ENCODE measurements at places on chromosomes 7 and 10.

- no peak for DNase-seq
These were observed 1009.7 kb upstream of the CELF2 start for GRCh38 chr10:10007957-10008356.

DNA sequence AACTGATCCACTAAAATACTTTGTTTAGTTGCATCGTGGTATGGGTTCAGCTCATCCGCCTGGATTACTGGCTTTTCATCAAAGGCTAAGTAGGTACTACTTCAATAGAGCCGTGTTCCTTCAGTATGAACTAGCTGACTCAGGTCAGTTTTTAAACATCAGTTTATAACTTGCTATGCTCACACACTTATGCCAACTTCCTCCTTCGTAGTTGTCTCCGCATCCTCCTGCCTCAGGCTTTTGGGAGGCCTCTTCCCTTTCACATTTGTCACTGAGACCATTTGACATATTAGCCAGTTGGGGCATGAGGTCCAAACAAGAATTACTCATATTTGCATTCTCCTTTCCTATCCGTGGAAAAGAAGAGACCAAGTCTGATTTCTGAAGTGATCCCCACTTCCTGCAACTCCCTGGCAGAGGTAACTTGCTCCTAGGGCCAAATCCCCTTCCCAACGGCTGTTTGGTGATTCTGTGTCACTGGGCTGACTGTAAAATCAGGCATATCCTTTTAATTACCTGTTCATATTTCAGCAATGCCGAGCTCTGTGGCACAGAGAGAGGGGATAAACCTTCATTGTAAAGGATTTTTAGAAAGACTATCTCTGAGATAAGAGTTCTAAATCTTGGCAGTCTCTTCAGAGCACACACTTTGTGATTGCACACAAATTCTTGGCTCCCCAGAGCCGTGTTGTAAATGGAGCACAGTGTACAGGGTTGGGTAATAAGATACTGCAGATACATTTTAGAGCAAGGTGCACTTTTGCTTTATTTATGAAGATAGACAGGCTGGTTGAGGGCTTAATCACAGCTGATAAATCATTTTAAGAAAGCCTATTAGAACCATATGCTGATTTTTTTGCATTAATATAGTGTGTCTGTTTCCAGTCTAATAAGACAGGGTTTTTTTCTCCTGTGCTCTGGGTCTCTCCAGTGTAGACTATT, 108.0 kb downstream of the CREB5 start:
- no peak for DNase-seq

DNA sequence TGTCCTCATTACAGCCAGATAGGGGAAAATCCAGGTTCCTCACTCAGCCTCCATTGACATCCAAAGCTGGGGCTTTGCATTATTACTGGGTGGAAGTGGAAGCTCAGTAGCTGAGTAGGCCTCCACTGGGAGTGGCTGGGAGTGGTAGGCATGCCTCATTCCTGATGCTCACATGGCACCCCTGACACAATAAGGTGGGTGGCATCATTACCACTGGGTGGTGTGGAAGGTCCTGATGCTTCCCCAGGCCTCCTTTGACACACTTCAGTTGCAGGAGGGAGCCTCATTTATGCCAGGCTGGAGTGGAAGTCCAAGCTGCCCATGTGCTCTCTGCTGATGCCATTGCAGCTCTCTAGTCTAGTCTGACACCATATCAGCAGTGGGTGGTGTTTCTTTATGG, 48.2 kb upstream of the GPR141 start:
- no peak for DNase-seq

GRCh38 chr10:28592953-28593352, 60.0 kb downstream of the WAC start:
- DNase-seq: no peak

GRCh38 chr10:31619531-31620061, 300.6 kb downstream of the ZEB1 start:
- no peak for DNase-seq

DNA sequence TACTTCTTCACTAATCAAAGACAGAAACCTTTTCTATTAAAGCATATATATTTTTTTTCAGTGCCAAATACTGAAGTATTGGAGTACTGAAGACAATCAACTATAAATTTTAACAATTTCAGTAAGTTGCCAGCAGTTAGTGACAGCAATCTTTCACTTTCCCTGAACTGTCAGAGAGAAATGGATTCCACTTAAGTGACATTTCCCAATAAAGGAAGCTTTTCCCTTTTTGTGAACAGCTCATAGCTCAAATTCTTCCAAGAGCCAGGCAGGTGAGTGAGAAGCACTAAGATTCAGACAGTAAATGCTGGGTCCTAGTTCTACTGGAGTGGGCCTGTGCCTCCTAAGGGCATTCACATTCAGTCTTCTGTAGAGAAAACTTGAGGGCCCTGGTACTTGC, 142.0 kb downstream of the SRPK2 start:
- no peak for DNase-seq

GRCh38 chr7:74180866-74181265, 6.7 kb downstream of the EIF4H start:
- DNase-seq: no peak

GRCh38 chr7:134618756-134619530, 27.7 kb upstream of the BPGM start:
- DNase-seq: no peak

GRCh38 chr10:6737080-6737641, 157.1 kb upstream of the PRKCQ start:
- DNase-seq: peak; percentile 51

- DNase-seq: no peak
These were observed 1.9 kb downstream of the TAS2R40 start for GRCh38 chr7:143223784-143224183.

DNA sequence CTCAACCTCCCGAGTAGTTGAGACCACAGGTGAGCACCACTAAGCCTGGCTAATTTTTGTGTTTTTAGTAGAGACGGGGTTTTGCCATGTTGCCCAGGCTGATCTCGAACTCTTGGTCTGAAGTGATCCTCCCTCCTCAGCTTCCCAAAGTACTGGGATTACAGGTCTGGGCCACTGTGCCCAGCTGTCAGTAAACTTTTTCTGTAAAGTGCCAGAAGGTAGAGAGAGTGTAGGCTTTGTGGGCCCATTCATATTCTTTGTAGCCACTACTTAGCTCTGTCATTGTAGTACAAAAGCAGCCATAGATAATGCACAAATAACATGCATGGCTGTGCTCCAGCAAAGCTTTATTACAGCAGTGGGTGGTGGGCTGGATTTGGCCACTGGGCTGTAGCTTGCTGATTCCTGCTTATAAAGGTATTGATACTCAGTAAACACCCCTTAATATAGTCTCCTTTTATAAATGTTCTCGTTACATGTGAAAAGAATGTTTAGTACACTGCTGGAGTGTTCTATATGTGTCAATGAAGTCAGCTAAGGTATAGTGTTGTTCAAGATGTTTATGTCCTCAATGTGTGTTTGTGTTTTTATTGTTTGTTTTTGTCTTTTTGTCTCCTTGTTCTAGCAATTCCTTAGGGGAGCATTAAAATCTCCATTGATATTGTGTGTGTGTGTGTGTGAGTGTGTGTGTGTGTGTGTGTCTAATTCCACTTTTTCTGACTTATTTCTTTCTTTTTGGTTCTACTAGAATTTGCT, 644.7 kb upstream of the DPP6 start:
- DNase-seq: no peak

DNA sequence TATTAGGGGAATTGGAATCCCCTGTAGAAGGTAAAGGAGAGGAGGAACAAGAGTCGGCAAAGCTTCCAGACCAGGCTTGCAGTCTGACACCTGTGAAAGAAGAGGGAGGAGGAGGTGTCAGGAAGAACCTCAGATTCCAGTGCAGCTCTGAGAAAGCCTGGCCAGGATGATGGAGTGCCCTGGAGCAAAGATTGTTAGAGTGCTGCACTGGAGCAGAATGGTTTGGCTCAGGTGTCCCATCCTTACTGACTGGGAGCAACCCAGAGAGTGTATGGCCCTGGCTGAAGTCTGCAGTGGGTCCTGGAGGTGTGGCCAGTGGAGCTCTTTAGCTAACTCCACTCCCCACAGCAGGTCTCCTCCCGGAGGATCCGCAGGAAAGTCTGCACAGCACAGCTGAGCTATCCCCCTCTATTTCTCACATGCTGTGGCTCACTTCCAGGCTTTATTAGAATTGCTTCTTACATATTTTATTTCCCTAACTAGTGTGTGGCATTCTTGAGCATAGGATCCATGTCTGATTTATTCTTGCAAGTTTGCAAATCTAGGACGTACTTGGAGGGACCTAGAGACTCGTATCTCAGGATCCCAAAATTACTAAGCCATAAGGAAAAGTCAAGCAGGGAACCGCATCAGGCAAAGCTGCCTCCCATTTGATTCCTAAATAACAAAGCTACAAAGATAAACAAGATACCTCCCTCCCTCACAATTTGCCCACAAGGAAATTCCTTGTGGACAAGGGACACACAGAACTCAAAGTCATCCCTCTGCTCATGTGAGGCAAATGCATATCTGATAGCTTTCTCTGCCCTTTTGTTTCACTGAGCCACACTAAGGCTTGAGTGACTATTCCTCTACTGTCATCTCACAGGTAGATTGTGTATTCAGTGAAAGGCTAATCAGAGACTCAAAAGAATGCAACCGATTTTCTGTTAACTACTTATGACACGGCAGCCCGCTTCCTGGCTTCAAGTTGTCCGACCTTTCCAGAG, 58.8 kb downstream of the VIM start:
- no peak for DNase-seq

DNA sequence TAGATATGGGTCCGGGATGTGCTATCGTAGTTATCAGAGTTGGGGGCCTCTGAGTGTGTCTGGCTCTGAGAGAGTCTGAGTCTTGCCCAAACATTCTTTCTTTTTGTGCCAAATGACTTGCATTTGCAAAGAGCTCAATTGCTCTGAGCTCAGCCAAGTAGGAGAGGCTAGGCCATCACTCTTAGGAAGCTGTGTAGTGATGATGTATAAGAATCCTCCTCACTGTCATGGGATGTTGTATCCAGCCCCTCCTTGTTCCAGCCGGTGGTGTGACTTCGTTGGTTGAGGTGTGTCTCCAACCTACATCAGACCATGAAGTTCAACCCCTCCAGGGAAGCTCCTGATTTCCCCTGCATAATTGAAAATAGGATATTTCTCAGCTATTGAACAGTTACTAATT, 97.5 kb upstream of the NPS start:
- DNase-seq: no peak

GRCh38 chr10:75304313-75304712, 68.6 kb upstream of the COMTD1 start:
- no peak for DNase-seq

DNA sequence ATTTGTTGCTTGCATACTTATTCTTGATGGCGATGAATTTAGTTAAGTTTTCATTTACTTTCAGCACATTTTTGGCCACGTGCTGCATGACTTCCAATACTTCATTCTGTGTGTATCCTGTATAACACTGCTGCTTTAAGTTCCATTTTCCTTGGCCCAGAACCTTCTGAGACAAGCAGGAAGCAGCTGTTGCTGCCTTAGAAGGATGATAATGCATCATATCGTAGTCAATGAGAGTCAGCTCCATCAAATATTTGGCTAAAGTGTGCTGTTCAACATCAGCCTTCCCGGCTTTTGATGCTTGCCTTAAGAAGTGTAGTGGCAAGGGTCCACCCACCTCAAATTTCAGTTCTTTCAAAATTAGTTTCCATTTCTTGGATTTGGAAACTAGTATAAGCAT, 59.2 kb upstream of the GLCCI1 start:
- no peak for DNase-seq

GRCh38 chr10:71729161-71729636, 9.6 kb upstream of the C10orf105 start:
- DNase-seq: no peak

- DNase-seq: no peak
These were observed 411.7 kb upstream of the MKI67 start for GRCh38 chr10:128537834-128538330.

DNA sequence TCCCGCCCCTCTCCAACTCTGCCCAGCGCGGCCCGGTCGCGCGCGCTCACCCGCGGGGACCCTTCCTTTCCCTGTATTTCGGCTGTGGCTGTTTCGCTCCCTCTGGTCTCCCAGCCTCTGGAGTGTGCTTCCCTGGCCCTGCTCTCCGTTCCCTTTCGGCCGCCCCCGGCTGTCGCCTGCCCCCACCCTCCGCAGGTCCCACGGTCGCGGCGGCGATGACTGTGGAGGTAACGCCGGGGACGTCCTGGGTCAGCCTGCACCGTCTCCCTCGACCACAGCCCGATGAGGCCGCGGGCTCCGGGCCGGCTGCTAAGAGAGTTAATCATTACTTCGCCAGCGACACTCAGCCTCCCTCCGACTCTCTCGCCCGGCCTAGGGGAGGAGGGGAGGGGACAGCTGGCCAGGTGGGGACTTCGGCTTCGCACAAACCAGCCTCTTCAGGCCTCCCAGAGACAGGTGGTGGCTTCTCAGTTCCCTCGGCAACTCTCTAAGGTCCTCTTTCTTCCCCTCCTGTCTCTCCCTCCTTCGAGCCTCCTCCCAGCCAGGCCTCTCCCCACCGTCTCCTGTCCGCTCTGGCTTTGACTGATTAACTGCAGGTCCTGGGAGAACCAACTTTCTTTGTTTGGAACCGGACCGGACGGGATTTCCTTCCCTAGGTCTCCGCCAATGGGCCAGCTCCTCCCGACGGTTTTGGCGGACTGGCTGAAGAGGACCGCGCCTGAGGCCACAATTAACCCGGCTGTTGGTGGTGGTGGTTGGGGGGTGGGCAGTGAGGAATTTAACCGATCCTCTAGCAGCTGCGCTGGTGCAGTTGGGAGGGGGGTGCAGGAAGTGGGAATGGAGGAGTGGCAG, 5.6 kb upstream of the PAX2 start:
- no peak for DNase-seq

DNA sequence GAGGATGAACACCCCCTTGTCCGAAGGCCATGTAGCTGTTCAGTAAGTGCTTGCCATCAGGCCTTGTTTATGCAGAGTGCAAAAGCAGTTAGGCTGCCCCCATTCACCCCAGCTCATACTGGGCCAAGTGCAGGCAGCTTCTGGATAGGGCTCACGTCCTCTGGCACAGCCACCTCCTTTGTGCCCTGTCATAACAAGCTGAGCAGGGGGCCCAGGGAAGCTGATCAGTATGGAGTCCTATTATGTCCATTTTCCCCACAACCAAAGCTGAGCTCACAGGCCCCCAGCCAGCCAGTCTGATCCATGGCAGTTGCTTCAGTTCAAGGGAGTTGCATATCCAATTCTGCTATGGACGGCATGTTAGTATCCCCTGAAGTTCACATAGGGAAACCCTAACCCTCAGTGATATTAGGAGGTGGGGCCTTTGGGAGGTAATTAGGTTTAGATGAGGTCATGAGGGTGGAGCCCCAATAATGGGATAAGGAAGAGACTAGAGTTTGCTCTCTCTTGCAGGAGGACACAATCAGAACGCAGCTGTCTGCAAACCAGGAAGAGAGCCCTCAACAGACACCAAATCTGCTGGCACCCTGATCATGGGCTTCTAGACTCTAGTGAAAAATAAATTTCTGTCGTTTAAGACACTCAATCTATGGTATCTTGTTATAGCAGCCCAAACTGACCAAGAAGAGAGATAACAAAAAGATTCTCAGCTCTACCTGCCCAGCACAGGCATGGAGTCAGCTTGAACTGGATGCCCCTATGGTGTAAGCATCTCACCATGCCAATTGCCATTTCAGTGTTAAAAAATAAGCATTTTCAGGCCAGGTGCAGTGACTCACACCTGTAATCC, 155.9 kb downstream of the FGFR2 start:
- DNase-seq: no peak

All from HFF-Myc (cell line).